ENCODE measurements at places on chromosomes 7 and 10. TPM values are rescaled to one million over a fixed set of nuclear protein-coding genes. Genes with fewer than 3 reads are reported as not detected.

SLC16A9 gene
- 0.81 TPM for total RNA-seq

PTPRN2 gene
- total RNA-seq, result 1.8 TPM

IFRD1 gene
- total RNA-seq, result 58.7 TPM

EPHA1 gene
- not detected for total RNA-seq

INSYN2A gene
- not detected for total RNA-seq

TAS2R39 gene
- not detected for total RNA-seq

C7orf33 gene
- total RNA-seq, result not detected

PKD2L1 gene
- not detected for total RNA-seq

HTR5A gene
- not detected for total RNA-seq

COX15 gene
- 44.5 TPM for total RNA-seq

SYT15B gene
- 0.12 TPM for total RNA-seq

PDGFA gene
- 7.3 TPM for total RNA-seq

CFAP69 gene
- not detected for total RNA-seq

ZPBP gene
- not detected for total RNA-seq

HOXA1 gene
- 0.55 TPM for total RNA-seq

TLX1 gene
- not detected for total RNA-seq

MYH16 gene
- total RNA-seq, result not detected

HOXA2 gene
- total RNA-seq, result not detected

MMRN2 gene
- 0.27 TPM for total RNA-seq

GRCh38 chr10:133565441-133566294, at the start of gene SYCE1:
Gene SYCE1 (minus strand): TSS chr10:133565583. CDS start chr10:133565529, 54 bp downstream.
- no peak for DNase-seq

DNA sequence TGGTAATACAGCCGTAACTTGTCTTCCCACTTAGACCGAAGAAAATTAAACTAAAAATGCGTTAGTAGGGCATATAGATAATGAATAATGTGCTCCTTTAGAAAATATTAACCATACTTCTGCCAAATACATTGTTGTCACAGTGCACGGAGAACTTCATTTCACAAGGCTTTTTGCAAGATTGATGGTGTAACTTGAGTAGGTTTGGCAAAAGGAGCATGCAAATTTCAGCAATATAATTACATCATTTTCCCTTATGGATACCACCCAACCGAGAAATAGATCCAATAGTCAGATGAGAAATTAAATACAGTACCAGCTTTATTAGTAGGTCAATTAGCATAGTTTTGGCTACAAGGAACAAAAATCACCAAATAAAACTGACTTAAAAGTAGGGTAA, 792.6 kb upstream of the C7orf33 start:
- no peak for DNase-seq

DNA sequence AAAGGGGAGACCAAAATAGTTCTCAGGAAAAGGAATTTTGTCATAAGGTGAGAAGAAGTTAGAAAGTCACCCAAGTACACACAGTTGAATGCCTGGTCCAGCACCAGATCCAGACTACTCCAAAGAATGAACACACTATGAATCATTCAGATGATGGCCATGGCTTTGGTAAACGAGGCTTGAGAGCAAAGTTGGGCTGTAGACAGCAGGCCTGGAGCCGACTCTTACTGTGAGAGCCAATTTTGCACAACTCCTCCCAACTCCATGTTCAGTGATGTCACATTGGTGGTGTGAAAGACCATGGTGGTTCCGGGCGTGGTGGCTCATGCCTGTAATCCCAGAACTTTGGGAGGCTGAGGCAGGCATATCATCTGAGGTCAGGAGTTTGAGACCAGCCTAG, 131.6 kb downstream of the PKD1L1 start:
- DNase-seq, result no peak

- DNase-seq, result no peak
These were observed 503.5 kb downstream of the KIF20B start for GRCh38 chr10:90204956-90205314.

DNA sequence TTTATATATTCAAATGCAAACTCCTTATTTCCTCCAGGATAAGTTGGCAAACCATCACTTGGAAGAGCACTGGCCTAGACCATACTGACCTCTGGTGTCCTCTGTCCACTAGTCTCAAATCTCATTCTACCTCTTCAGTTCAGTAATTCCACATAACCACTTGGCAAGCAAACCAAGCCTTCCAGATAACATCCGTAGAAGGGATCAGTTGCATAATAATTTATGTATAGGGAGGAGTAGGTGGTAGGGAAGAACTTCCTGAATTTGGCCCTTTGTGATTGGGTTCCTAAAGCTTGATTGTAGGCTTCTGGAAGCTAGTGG, 55.0 kb downstream of the WAC start:
- no peak for DNase-seq

DNA sequence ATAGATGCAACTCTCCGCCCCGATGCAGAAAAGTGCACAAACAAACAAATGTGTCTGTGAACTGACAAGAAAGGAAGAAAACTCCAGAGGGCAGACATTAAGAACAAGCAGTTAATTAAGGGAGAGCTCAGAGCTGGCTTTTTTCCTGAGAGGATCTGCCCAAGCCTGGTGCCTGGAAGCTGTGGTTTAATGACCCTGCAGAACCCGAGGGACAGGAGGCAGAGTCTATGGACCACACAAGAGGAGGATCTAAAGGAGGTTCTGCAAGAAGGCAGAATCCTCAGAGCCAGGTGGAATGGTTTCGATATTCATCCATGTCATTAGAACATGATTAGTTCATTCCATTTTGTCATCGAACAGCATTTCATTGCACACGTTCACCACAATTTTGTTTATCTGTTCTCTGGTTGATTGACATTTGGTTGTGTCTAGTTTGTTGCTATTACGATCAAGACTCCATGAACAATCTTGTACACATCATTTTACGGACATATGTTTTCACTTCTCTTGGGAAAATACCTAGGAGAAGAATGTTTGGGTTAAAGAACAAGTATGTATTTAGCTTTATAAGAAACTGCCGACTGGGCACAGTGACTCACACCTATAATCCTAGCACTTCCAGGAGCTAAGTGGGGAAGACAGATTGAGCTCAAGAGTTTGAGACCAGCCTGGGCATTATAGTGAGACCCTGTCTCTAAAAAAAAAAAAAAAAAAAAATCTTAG, 560.2 kb downstream of the CALN1 start:
- DNase-seq, result no peak

DNA sequence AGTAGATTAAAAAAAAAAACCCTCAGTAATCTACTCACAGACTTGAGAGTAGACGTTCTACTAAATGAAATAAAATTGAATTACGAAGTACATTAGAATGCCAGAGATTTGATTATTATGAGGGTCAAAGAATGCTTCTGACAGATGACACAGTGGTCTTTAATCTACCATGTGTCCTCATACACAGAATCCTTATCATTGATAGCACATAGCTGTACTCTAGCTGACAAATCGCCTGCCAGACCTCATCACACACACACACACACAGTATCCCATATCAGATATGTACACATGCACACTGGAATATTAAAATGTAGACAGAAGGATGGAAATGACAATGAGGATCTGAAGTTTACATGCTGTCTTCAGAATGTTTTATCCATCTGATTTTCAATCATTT, 104.6 kb downstream of the SORCS1 start:
- no peak for DNase-seq

- DNase-seq, result no peak
These were observed 382.6 kb downstream of the LRMDA start for GRCh38 chr10:75814014-75814413.

- no peak for DNase-seq
These were observed 22.4 kb downstream of the ADGRA1 start for GRCh38 chr10:133110133-133110532.

- no peak for DNase-seq
These were observed 1.3 kb upstream of the BMPER start for GRCh38 chr7:33903791-33904680.

DNA sequence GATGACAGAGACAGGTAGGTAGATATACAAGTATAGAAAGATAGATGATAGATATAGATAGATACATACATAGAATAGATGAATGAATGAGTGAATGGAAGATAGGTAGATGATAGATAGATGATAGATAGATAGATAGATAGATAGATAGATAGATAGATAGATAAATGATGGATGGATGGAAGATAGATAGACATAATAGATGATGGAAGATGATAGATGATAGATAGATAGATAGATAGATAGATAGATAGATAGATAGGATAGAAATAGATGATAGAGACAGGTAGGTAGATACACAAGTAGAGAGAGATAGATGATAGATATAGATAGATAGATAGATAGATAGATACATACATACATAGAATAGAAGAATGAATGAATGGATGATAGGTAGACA, 510.1 kb upstream of the AUTS2 start:
- DNase-seq, result no peak

- no peak for DNase-seq
These were observed 50.4 kb upstream of the PTPRN2 start for GRCh38 chr7:158638001-158638400.

DNA sequence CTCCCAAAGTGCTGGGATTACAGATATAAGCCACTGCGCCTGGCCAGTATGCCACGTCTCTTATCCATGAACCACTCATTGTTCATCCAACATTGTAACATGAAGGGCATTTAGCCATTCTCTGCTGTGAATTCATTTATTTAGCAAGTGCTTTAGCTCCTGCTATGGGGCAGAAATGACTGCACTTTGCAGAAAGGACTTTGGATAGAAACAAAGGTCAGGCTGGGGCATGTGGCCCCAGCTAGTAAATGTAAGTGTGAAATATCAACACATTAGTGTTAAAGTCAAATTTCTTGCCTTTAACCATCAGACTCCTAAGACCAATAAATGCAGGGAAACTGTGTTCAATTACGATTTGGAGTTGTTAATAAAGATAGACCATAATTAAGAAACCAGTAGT, 27.7 kb upstream of the TAX1BP1 start:
- no peak for DNase-seq

GRCh38 chr7:127107601-127108007, 145.1 kb downstream of the GRM8 start:
- no peak for DNase-seq

- DNase-seq, result no peak
These were observed 101.8 kb upstream of the SEC61G start for GRCh38 chr7:54860843-54861242.

DNA sequence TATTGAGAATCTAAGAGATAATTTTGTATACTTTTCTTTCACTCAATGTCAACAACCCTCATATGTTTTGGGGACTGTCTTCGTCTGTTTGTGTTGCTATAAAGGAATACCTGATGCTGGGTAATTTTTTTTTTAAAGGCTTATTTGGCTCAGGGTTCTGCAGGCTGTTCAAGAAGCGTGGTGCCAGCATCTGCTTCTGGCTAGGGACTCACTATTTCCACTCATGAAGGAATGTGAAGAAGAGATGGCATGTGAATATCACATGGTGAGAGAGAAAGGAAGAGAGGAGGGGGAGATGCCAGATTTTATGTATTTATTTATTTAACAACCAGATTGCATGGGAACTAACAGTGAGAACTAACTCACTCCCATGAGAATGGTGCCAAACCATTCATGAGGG, 827.4 kb upstream of the PHF14 start:
- no peak for DNase-seq

- no peak for DNase-seq
These were observed 204.3 kb downstream of the DGKB start for GRCh38 chr7:14698239-14698638.

DNA sequence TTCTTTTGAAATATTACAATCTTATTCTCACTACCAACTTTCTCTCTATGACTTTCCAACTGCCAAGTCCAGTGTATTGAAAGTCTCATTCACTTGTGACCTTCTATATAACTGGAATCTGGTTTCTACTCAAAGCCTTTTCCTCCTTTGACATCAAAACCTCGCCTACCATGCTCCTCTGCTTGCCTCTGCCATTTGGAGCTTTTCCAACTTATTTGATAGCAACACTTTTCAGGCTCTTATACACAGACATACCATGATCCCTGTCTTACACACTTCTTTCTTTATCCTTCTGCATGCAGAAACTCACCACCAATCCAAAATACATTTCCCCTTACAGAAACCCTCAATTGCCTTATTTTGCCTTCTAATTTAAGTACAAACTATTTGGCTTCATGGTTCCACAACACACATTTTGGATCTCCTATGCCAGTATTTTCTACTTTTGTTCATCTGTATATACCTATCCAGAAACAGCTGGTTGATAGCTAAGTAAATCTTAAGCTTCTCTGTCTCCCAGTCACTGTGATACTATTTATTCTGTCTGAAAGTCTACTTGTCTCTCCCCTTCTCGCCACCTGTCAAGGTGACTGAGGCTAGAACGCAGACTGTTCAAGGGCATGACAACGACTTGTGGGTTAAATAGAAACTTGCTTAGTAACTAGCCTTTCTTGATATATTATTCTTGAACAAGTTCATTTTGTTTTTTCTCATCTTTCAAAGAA, 22.4 kb downstream of the GNG11 start:
- DNase-seq, result no peak

DNA sequence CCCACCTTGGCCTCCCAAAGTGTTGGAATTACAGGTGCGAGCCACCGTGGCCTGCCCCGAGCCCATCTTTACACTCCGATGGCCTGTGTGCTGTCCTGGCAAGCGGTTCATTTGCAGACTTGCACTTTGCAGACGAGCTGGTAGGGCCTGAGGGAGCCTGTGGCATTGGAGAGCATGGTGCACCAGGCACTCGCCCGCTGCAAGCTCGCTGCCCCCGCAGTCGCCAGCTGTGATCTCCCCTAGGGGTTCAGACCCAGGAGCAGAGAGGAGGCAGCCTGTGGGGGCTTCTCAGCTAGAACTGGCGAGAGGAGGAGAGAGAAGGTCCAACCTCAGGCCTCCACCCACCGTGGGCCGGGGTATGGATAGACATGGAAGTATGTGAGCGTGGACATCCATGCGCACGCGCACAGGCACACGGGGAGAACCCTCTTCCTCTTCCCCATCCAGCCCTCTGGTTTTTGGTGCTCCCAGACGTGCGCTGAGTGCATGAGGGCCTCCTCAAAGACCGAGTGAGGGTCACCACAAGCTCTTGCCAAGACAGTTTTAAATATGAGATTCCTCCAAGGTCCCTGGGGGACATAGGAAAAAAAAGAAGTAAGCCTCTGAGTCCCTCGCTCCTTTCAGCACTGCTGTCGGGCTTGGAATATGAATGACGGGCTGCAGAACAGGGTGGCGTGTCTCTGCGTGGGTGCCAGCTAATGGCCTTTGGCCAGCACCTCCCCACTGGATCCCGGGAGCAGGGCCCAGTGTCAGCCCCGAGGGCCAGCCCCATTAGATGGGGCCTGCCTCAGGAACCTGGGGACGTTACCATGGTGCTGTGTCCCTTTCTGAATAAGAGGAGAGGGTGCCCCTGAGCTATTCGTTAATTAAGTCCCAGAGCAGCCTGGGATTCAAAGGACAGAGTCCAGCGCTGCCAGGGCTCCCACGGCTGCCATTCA, 15.1 kb upstream of the TTYH3 start:
- no peak for DNase-seq

DNA sequence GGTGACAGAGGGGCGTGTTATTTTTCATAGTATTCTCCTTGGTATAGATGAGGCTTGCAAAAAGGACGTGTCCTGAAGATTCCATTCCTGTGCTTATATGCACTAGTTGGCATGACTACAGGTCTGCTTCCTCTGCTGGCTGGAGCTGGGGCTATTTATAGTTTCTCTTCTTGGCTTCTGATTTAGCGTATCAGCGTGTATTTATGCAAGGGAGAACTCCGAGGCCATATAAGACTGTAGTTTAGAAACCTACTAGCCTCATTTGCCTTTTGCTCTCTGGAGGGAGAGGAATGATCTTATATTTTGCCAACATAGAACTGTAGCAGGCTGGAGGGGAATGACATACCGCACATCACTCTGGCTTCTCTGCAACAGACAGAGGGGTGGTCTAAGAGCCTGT, 39.7 kb downstream of the CACNB2 start:
- no peak for DNase-seq

- no peak for DNase-seq
These were observed 62.9 kb upstream of the DOCK1 start for GRCh38 chr10:126842356-126842755.

- DNase-seq, result no peak
These were observed 156.0 kb downstream of the SEMA3D start for GRCh38 chr7:85030893-85031292.
